ENCODE measurements at places on chromosomes 11 and 22. TPM values are rescaled to one million over a fixed set of nuclear protein-coding genes. Genes with fewer than 3 reads are reported as not detected.

- no peak for DNase-seq
Observed at GRCh38 chr11:75400146-75400865, 988 bp downstream of the RPS3 start.

DNA sequence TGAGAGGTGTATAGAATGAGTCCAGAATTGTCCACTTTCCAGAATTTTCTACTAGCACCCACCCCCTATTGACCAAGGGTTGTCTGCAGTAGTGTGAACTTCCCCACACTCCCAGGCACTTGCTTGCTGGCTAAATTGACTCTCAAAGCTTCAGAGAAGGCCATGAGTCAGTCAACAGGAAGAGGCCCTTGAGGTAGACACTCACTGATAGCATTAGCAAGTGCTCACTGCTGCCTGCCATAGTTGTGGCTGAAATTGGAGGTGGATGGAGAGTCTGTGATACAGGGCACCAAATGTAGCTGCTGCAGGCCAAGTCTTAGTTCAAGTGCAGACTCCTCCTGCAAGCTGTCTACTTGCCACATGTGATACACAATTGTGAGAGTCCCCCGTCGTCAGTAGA is 156.8 kb downstream of the SPON1 start:
- no peak for DNase-seq

GRCh38 chr22:49749227-49749626 is 78.4 kb downstream of the BRD1 start:
- no peak for DNase-seq

- DNase-seq = no peak
Observed at GRCh38 chr11:115119146-115119545, 385.1 kb downstream of the CADM1 start.

GRCh38 chr11:131533998-131534397 is 163.6 kb downstream of the NTM start:
- DNase-seq = no peak

GRCh38 chr11:114061681-114062049 is 2.2 kb downstream of the ZBTB16 start:
- DNase-seq = no peak

- no peak for DNase-seq
Observed at GRCh38 chr11:3959015-3959902, 103.8 kb downstream of the STIM1 start.

DNA sequence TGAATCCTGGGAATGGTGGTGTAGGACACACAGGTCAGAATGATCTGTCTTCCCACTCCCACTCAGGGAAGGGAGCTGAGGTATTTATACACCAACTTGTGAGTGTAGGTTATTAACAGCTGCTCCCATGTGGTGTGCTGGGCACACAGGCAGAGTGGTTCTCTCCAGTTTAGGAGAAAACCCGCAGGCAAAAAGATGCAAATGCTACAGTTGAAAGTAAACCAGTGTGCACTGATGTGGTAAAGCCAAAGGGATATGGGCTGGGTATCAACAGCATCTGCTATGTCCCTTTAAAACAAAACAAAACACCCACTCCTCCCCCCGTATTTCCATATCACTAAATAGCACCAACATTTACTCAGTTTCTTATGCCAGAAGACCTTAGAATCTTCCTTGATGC is 75.4 kb upstream of the SYT13 start:
- no peak for DNase-seq

DNA sequence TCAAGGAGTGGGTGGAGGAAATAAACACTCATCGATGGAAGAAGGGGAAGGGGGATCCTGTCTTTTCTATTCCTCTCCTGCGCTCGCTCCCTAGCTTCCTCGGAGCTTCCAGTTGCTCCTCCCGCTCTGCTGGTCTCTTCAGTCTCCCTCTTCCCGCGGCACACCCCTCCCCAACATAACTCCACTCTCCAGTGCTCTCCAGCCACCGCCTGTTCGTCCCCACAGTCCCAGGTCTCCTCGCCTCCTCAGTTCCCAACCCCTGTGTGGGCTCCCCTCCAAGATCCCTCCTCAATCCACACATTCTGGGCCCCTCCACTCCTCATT is 438 bp downstream of the ZW10 start:
- no peak for DNase-seq

DNA sequence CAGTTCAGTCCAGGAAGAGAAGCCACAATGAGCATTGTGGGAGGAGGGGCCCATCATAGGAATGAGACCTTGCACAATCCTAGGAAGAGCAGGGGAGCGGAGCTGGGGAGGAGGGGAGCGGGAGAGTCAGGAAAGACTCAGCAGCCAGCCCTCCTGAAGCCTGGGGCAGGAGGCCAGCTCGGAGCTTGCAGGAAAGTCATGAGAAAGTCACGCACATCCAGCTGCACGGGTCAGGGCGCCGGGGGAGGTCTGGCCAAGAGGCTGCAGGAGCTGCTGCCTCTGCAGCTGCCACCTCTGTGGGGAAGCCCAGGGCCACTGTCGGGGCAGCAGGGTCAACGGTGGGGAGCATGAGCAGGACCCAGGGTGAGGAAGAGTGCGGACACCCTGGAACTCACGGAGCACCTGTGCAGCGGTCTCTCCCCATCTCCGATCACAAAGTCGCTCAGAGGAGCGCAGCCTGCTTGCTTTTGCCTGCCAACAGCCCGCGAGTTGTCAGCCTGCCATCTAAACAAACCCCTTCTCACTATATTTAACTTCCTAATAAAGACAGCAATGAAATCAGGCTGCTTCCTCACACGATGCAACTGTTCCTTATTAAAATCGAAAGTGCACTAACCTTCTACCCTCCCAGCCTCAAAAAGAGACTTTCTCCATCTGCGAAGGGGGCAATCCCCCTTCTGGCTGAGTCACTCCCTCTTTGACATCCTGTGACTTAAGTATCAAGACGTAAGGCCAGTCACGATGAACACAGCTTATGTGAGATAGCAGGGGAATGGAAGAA is 52.9 kb upstream of the RTL6 start:
- peak; percentile 66 for DNase-seq

- no peak for DNase-seq
Observed at GRCh38 chr11:106482917-106483785, 405.7 kb downstream of the AASDHPPT start.

GRCh38 chr22:27387561-27387960 is 414.0 kb downstream of the MN1 start:
- DNase-seq = no peak

- DNase-seq = peak; percentile 43
Observed at GRCh38 chr11:125874556-125875124, 12.8 kb upstream of the HYLS1 start.

- DNase-seq = no peak
Observed at GRCh38 chr11:71934213-71934612, 5.4 kb downstream of the RNF121 start.

GRCh38 chr22:37225481-37225880 is 13.2 kb upstream of the SSTR3 start:
- no peak for DNase-seq

GRCh38 chr11:66112601-66113499 is 42.8 kb downstream of the PACS1 start:
- no peak for DNase-seq

DNA sequence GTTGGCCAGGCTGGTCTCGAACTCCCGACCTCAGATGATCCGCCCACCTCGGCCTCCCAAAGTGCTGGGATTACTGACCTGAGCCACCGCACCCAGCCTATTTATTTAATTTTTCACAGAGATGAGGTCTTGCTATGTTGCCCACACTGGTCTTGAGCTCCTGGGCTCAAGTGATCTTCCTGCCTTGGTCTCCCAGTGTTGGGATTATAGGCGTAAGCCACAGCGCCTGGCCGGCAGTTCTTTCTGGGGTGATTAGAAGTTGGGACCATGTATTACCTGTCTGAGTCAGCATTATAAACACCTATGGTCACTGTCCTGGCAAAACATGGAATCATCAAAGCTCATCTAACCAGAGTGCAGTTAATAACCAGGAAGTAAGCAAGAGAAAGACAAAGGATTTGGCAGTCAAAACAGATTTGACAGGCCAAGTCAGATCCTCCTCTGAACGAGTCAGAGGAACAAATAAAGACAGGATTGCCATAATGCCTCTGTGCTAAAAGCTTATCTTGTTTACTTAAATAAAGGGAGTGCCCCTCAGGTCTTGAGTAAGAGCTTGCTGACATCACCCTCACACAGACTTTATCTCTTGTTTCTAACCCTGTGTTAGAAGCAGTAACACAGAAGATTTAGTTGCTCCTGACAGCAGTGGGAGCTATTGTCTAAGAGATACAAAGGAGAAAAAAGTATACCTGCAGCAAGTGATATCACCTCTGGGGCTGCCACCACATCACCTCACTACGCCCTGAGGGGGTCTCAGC is 3.7 kb downstream of the SERPIND1 start:
- DNase-seq = no peak

DNA sequence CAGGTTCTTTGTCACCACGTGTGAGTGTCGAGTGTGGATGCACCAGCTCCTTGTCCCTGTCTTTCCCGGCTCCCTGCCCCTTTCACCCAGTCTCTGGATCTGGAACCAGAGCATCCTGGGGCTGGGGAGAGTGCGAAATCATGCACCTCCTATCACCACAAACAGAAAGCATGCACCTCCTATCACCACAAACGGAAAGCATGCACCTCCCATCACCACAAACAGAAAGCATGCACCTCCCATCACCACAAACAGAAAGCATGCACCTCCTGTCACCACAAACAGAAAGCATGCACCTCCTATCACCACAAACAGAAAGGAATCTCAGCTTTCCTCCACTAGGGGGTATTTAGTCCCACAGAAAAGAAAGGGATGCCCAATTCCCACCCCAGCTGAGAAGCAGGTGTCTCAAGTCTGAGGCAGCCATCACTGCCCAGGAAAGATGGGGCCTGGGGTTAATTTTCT is 5.9 kb upstream of the GLB1L3 start:
- no peak for DNase-seq

DNA sequence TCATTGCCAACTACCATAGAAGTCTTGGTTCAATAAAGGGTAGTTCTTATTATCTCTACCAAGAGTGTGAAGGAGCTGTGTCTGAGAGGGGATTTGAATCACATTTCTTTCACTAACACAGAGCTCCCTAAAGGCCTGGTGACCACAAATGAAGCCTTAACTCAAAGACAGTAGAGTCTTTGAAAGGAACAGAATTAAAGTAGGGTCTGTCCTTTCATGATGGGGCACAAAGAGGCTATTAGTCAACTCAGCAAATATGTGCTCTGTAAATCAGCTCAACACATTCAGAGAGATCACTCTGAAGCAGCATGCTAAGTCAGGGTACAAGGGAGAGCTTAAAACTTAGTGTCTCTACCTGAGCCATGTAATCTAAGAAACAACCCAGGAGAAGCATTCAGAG is 212.4 kb upstream of the SYN3 start:
- no peak for DNase-seq

DNA sequence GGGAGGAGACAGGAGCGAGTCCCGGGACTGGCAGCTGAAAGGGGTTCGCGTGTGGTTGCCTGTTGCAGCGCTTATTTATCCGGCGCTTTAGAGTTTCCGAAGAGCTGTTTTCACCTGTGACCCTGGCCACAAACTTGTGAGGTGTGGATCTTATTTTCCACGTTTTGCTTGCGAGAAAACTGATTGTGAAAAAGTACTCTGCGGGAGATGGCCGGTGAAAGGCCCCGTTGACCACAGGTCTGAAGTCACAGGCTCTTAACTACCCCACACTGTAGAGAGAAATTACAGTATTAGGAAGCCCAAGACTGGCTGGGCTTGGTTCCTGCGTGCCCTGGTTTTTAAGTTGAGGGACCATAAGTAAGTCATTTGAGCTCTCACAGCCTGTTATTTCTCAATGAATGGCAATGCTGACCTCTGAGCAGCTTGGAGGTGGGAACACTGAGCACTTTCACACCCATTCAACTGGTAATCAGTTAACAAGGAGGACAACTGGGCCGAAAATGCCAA is 379 bp upstream of the RAB38 start:
- DNase-seq = no peak

DNA sequence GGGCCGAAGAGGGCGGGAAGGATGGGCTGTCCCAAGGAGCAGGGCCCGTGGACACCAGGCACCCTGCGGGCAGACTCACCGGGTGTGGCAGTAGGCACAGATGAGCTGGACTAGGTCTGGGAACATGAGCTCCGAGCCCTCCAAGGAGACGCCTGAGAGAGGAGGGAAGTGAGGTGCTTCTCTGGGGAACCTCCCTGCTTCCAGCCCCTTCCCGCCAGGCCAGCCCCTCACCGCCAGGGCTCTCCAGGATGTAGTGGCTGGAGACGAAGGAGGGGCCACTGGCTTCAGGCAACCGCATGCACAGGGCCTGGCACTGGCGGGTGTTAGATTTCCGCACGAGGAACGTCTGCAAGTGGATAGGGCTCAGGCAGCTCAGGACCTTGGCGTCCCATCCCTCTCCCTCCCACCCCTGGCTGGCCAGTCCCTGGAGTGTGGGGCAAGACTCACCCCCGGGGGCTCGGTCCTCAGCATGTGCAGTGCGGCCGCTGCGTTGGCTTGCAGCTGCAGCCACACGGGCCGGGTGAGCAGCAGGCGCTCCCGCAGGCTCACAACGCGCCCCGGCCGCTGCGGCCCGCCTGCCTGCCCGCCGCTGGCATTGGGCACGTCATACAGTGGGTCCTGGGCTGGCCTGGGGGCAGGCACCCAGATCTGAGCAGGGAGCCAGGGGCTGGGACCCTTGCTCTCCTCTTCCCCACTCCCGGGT is 552 bp downstream of the RIN1 start:
- DNase-seq = peak; percentile 82

DNA sequence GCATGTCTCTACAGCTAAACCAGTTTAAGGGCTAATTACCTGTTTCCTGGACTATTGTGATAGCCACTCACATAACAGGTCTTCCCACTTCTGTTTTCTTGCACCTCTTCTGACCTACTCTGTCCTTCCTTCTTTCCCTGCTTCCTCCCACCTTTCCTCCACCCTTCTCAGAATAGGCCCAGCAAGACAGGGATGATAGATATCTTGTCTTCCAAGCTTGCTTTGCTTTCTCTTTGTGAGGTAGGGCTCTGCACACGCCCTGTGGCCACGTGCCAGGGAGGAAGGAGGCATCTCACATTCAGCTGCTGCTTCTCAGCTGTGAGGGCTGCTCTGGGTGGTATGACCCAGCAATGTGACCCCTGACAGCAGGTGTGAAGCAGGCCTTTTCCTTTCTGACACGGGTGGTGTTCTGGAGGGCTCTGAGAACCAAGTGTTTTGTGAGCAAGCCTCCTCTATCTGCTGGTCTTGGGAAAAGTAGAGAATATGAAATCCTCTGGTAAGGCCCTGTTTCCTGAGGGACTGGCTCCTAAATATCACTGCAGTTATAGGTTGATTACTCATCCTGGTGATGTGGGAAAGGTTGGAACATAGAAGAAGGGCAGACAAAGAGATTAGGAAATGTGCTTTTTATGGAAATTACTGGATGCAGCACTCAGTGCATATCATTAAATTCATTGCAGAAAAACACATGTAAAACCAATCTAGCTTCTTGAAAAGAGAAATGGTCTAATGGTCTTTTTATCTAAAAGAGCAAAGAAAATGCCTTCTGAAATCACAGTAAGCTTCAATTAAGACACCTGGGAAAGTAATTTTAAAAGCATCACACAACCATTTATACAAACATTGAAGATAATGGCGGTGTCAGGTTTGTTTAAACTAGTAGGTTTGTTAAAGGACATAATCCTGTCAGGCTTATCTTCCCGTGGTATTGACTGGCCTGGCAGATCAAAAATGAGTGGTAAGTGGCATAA is 8.5 kb downstream of the AMOTL1 start:
- no peak for DNase-seq

Gene DBX1
- total RNA-seq = not detected

Gene RNASEH2C
- total RNA-seq = 168 TPM

Gene ZC3H12C
- total RNA-seq = 6.4 TPM

Gene OR5A1
- not detected for total RNA-seq

Data from SJSA1 (cell line).